ENCODE measurements at places on chromosomes 4 and X. TPM values are rescaled to one million over a fixed set of nuclear protein-coding genes. Genes with fewer than 3 reads are reported as not detected.

MAOB gene
- total RNA-seq = not detected

DNA sequence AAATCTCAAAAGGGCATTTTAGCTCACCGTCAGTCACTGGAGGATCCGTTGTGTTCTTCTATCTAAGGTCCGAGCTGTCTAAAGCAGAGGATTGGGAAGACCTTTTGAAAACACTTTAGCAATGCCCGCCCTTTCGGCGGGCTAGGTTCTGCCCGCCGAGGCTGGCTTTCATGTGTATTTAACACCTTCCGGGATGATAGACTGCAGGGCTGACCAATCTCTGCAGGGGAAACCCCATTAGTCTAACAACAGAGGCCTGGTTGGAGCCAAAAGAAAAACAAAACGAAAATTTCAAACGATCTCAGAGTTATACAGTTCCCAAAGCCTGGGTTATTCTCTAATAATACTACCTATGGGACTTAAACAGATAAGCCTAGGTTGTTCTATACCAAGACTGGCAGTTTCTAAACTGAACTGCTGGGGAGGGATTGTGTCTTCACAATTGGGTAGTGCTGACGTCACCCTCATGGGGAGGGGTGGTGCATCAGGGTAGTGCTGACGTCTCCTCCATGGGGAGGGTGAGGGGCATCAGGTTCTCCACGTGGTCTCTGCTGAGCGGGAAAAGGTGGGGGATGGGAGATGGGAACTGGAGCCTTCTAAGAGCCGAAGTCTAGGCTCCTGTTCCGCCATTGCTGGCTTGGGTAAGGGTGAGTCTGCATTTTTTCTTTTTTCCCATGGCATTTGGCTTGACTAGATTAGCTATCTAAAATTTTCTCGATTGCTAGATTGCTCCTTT is 14.8 kb upstream of the CUL4B start:
- no peak for DNase-seq

GRCh38 chr4:173958445-173958844 is 325.0 kb downstream of the FBXO8 start:
- no peak for DNase-seq

GSX2 gene
- not detected for total RNA-seq

DNA sequence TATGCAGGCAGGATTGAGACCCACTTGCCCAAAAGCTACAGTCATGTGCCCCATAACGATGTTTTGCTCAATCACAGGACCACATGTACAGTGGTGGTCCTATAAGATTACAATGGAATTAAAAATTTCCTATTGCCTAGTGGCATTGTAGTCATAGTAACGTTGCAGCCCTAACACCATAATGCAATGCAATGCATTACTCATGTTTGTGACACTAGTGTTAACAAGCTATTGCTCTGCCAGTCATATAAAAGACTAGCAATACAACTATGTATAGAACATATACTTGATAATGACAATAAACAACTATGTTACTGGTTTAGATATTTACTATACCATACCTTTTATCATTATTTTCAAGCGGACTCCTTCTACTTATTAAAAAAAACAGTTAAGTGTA is 50.6 kb downstream of the VGLL1 start:
- DNase-seq = no peak

DNA sequence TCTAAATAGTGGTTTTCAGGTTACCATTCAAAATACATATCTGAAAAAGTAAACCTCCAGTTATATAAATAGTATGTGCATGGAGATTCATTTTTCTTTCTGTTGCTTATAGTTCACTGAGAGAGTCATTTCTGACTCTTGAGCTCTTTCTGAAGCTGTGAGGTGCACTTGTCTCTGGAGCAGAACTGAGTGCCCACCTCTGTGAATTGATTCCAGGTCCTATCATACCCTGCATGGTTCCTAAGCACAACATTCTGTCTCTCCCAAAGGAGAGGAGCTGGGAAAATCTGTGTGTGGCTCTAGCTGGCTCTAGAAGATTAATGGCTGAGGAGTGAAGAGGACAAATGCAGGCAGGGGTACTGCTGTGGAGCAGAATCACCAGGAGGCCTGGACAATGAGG is 161.6 kb upstream of the HCCS start:
- no peak for DNase-seq

CHST7 gene
- total RNA-seq = 2.5 TPM

IRS4 gene
- not detected for total RNA-seq

DNA sequence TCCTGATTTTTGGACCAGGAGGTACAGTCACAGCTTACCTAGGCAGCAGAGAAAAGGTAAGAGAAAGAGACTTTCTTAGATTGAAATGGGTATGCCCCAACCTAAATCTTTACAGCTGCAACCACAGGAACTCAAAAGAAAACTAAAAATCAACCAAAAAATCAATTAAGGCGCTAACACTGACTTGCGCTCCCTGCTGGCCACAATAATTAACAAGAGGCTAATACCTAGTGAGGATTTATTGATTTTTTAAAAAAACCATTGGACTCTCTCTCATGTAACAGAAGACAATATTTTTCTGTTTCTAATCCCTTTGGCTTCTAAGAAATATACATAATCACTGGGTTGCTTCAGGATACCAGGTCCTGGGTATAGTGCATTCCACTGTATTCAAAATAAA is 153.9 kb upstream of the TENM3 start:
- DNase-seq = no peak

CASK gene
- total RNA-seq = 20.2 TPM

DNA sequence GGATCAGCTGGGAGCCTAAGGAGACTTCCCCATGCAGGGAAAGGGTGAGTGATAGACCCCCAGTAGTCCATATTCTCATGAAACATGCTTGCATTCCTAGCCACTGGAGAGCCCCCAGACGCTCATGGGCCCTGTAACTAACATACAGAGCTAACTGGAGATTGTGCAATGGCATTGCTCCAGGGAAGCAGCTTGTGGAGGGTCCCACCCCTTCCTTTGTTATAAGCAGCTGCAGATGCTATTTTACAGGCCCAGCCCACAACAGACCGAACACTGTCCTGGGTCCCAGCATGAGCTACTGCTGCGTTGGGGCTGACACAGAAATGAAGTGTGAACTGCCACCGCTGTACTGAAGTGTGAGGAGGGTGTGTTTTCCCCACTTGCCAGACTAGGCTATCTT is 1465.7 kb upstream of the DIAPH2 start:
- DNase-seq = no peak

GRCh38 chr4:14054391-14054790 is 426.9 kb upstream of the BOD1L1 start:
- no peak for DNase-seq
